ENCODE measurements at places on chromosomes 3 and 15.

DNA sequence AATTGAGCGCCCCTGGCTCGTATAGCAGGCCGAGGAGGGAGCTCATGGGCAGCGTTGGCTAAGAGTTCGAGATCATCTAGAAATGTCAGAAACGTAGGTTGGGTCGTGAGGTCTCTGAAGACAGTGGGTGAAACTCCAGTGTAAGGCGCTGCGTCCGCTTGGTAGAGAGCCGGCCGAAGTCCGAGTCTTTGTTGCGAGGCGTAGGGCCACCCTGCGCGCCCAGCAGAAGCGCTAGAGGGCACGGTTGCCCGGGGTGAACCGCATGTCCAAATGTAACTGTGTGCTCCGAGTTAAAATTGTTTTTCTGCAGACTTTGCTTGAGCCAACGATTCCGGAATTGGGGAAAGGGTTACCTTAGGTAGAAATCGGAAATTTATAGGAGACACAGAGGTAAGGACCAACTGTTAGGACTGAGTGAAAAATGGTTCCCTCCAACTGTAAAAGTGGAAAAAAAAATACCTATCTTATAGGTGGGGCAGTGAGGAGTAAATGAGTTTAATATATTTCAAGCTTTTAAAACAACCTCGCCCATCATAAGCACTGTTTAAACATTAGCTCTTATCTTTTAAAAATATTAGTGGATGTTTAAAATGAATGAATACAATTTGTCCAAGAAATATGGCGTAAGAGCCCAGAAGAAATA, 993 bp upstream of the SIAH2 start:
- no peak for DNase-seq

DNA sequence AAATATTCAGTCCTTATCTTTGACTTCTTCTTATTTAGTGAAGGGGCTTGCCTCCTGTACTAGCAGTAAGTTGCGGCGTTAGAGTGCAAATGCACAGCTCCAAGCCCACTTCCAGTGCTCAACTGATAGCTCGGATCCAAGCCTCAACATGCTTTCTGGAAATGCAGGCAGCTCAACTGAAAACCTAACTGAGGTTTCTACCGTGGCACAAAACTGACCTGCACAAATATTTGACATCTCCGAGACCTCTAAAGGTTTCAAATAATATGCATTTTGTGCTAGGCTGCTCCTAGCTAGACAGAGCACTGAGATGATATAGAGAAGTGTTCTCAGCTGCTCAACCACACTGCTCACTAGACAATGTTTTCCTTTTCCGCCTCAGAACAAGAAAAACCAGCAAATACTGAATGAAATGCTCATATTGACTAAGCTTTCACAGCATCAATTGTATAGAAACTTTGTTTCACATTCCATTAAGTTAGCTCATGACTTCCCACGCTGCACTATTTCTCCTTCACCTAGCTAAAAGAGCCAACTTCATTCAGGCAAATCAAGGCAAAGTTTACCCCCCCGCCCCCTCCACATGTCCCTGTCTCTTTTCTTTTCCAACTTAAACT, 822 bp downstream of the ZNF385D start:
- DNase-seq: no peak

- no peak for DNase-seq
Measured at GRCh38 chr15:70339571-70340493, 242.1 kb upstream of the TLE3 start.

- DNase-seq: no peak
Measured at GRCh38 chr3:161028555-161029153, 76.5 kb downstream of the B3GALNT1 start.

GRCh38 chr15:33154351-33155166, 40.0 kb downstream of the FMN1 start:
- DNase-seq: no peak

GRCh38 chr15:50234764-50235163, 30.8 kb downstream of the HDC start:
- DNase-seq: no peak

DNA sequence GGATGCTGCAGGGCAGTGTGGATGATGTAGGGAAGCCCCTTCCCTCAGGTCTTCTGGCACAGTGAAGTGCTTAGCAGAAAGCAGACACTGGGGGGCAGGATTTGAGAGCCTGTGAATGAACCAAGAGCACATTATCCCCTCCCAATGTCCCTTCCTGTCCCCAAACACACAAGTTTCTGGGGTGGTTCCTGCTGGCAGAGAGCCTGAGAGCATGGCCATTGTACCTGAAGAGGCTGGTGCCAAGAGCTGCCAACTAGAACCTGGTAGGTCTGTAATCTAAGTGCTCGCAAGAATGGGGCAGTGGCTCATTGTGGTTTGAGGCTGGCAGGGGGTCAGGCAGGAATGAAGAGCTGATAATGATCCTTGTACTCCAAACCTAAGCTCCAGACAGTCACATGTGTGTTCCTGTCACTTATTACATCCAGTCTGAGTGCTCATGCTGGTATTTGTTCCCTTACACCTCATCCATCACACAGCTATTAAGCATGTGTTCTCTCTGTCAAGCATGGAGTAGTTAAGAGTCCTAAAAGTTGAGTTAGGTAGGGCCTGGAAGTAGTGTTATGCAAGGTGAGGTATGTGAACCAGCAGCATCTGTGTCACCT, 6.7 kb upstream of the CCR1 start:
- peak; percentile 37 for DNase-seq

All from iPS DF 6.9 (cell line).